ENCODE measurements at places on chromosomes 7 and 10.

DNA sequence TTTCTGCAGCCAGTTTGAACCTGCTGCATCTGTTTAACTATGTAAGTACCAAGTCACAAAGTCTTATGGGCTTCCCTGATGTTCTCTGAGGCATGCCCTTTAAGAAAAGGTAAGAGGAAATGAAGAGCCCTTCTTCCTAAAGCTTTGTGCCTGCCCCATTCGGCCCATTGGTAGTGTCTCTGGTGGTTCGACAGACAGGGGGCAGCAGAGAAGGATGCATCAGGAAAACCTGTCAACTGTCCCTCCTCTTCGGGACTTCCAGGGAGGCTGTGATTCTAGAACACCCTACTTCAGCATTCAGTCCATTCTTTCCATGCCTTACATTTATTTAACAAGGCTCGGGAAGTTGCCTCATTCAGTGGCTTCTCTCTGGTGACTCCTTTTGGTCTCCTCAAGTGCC is 1.9 kb upstream of the SFRP4 start:
- no peak for DNase-seq

- DNase-seq = no peak
These were observed 202.1 kb downstream of the ATRNL1 start for GRCh38 chr10:115295213-115295805.

GRCh38 chr10:3241967-3242650 is 69.5 kb upstream of the PITRM1 start:
- no peak for DNase-seq

- DNase-seq = no peak
These were observed 8.3 kb downstream of the EBF3 start for GRCh38 chr10:129955601-129956285.

All from activated CD8-positive, alpha-beta T cell treated with anti-CD3 and anti-CD28 coated beads, Interleukin-2, amount 10 ng/mL, durations not matched to agents 7 days and 5 days (primary cell).